ENCODE measurements at places on chromosomes 6 and 20. TPM values are rescaled to one million over a fixed set of nuclear protein-coding genes. Genes with fewer than 3 reads are reported as not detected.

DNA sequence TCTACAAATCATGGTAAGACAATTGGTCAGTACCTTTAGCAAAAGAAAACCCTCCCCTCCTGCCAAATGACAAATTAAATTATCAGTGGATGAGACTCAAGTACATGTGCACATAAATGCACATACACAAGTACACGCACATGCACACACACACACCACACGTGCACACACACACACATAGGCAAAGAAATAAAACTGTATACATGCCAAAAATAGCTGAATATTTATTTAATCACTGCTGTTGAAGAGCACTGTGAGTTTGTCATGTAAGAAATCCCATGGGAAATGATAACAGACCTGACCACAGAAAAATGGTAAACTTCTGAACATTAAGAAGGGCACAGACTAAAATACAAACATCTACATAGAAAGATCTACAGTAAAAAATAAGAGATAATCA is 46.6 kb upstream of the TNFAIP3 start:
- DNase-seq, result no peak

DNA sequence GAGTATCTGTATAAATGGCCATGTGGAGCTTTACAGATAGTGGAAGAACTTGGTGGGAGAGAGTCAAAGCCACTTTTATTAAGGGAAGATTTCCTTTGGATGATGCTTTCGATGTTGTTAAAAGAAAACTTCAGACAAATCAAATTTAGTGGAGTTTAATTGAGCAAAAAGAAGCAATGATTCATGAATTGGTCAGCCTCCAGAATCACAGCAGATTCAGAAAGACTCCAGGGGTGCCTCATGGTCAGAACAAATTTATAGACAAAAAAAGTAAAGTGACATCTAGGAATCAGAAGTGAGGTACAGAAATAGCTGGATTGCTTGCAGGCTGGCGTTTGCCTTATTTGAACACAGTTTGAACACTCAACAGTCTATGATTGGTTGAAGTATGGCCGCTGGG is 5.3 kb upstream of the CGA start:
- DNase-seq, result no peak

- no peak for DNase-seq
Measured at GRCh38 chr6:37851997-37852524, 32.5 kb downstream of the ZFAND3 start.

DNA sequence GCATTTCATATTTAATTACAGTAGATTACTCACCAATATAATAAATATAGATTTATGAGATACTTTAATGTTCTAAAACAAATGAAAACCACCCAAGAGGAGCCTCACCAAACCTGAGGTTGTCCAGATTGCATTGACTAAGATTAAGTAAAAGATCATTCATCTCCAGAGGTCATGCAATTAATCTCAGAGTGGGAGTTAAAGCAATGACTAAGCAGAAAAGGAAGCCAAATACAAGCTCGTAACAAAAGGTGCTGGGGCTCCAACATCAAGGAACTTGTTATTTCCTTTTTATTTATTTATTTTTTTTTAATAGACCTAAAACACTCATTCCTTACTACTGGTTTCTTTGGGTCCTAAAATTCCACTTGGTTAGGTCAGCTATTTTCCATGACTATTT is 57.7 kb downstream of the RSPO3 start:
- no peak for DNase-seq

DNA sequence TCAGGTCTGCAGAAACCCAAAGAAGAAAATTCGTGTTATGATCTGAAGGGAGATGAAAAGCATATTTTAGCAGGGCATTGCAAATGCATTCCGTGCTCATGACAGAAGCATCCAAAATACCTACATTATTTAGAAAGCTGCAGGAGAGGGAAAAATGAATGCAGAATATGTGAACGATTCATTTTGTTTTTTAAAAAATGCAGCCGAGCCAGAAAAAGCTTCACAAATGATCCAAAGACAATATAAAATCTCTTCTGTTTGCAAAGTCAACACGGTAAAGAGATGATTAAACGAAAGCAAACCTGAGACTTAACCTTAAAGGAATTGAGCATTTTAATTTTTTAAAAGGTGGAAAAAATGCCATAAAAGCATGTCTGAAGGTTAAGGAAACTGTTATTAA is 136.1 kb upstream of the SULF2 start:
- DNase-seq, result no peak

DNA sequence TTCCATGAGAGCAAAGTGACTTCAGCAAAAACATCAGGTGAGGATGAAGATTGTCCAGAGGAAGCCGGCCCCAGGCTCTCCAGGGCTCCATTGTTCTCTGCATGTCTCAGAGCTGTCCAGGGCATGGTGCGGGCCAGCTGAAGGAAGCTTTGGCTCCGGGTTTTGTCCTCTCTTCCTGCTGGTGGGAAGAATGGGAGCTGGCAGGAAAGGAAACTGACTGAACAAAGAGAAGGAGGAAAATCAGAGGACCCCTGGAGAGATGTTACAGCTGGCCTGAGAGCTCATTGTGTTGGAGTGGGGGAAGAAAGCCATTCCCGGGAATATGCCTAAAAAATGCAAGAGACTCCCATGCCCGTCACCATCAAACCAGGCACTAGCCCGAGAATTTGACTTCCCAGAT is 27.1 kb downstream of the PRND start:
- no peak for DNase-seq

DNA sequence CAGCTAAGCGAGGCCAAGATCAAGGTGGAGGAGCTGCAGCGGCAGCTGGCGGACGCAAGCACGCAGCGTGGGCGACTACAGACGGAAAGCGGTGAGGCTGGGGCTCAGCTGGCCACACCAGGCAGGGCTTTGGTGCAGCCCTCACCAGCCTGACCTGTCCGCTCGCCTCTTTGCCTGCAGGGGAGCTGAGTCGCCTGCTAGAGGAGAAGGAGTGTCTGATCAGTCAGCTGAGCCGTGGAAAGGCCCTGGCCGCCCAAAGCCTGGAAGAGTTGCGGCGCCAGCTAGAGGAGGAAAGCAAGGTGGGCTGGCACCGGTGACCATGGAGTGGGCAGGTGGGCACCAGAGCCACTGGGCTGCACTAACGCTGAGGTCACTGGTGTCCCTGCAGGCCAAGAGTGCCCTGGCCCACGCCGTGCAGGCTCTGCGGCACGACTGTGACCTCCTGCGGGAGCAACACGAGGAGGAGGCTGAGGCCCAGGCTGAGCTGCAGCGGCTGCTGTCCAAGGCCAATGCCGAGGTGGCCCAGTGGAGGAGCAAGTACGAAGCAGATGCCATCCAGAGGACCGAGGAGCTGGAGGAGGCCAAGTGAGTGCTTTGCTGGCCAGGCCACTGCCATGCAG is 42.8 kb downstream of the MYH7B start:
- DNase-seq, result no peak

GRCh38 chr20:8309634-8310033 is 177.6 kb downstream of the PLCB1 start:
- no peak for DNase-seq

GRCh38 chr20:10501402-10501801 is 66.3 kb downstream of the SLX4IP start:
- DNase-seq, result no peak

BCKDHB gene
- total RNA-seq, result 27.4 TPM

TPBG gene
- 16.9 TPM for total RNA-seq

MARCKS gene
- total RNA-seq, result 242 TPM

ZNF334 gene
- 1.6 TPM for total RNA-seq

CRISP2 gene
- not detected for total RNA-seq

POM121L2 gene
- total RNA-seq, result 0.07 TPM

OR12D3 gene
- not detected for total RNA-seq

CCDC170 gene
- total RNA-seq, result 0.86 TPM
